Choroid plexus epithelial cell (primary cell): ENCODE measurements at places on chromosomes 1 and 21.
A peak's percentile ranks its signal among the peaks of the same experiment; 100 is the strongest.

DNA sequence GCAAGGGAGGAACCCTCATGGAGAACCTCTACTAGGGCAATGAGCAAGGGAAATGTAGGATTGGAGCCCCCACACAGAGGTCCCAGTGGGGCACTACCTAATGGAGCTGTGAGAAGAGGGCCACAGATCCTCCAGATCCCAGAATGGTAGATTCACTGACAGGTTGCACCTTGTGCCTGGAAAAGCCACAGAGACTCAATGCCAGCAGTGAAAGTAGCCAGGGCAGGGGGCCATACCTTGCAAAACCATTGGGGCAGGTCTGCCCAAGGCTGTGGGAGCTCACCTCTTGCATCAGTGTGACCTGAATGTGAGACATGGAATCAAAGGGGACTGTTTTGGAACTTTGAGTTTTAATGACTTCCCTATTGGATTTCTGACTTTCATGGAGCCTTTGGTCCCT, 17.9 kb downstream of the CFH start:
- no peak for DNase-seq

- peak; percentile 55 for DNase-seq
Measured at GRCh38 chr1:32413507-32414185, 19.4 kb upstream of the BSDC1 start.

GRCh38 chr1:53579221-53580008, 120.2 kb downstream of the DMRTB1 start:
- DNase-seq = no peak

GRCh38 chr1:98468111-98468717, 193.3 kb upstream of the SNX7 start:
- peak; percentile 89 for DNase-seq
